Motor neuron (in vitro differentiated cells): ENCODE measurements at places on chromosomes 5 and 9.

DNA sequence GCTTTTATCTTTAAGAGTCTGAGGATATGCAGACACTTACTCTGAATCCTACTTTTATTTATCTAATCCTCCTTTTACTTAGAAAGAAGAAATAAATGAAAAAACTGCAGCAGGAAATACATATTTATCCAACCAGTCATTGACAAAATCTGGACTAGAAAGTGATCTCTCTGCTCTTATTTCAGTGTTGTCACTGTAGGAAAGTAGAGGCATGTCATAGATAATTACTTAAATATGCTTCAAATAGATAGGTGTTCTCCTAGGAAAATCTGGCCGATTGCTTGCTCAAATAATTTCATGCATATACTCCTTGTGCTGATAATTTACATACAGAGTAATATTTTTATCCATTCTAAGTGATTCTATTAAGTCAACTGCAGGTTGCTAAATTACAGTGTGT lies 2001.9 kb upstream of the C9orf72 start:
- no peak for ATAC-seq

DNA sequence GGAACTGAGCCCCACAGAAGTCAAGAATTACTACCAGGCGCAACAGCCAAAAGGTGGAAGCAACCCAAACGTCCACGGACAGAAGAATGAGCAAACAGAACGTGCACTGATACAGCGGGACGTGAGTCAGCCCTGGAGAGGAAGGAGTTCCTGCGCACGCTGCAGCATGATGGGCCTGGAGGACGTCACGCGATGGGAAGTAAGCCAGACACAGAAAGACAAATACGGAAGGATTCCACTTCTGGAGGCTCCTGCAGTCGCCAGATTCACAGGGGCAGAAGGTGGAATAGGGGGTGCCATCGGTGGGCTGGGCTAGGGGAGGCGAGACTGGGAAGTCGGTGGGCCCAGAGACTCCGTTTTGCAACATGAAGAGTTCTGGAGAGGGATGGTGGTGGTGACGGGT lies 80.3 kb upstream of the PHYKPL start:
- ATAC-seq, result no peak

- ATAC-seq, result no peak
Observed at GRCh38 chr5:152332716-152333460, 72.2 kb downstream of the NMUR2 start.

GRCh38 chr5:53406630-53407316 lies 73.7 kb upstream of the FST start:
- ATAC-seq, result peak; percentile 73

DNA sequence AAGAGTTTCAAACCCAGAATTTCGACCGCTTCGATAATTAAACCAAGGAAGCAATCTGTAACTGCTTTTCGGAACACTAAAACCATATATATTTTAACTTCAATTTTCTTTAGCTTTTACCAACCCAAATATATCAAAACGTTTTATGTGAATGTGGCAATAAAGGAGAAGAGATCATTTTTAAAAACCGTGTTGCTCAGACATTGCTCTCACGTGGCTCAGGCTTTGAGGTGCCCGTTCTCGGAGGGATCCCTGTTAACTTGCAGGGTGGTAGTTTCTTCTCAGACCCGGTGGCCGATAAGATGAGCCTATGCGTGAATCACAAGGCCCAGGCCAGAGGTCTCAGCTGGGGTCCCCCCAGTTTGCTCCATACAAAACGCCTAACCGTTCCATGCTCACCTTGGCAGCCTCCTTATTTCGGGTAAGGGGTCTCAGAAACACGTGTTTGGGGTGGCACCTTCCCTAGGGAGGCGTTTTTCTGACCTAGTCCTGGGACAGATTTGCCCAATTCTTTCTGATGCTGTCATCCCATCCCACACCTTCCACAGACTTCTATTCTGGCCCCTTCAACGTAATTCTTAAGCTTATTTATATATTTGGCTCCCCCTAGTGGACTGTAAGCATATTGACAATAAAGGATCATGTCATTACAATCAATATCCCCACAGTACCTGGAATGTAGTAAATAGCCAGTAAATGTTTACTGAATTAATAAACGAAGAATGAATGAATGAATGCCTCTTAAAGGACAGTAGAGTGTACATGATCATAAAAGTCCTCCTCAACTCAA lies 48.1 kb downstream of the THBS4 start:
- ATAC-seq, result peak; percentile 79

GRCh38 chr9:82184524-82184923 lies 196.0 kb downstream of the SPATA31D1 start:
- no peak for ATAC-seq

- ATAC-seq, result peak; percentile 71
Observed at GRCh38 chr9:134626571-134627416, 14.8 kb upstream of the COL5A1 start.

DNA sequence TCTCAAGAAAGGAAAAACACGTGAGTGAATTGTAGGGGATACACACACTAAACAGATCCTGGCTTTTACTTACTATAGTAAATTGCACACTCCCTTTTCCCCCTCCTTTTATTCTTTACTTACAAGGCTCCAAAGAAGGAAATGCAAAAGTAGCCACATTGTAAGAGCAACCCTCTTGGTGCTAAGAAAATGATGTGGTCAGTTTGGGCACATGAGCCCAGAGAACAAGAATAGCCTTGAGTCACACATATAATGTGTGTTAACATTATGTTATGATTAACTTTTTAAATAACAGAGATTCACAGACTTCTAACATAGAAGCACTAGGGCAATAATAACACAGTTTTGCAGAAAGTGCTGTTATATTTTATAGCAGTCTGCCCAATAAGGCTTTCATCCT lies 48.5 kb downstream of the PCSK5 start:
- ATAC-seq, result no peak

DNA sequence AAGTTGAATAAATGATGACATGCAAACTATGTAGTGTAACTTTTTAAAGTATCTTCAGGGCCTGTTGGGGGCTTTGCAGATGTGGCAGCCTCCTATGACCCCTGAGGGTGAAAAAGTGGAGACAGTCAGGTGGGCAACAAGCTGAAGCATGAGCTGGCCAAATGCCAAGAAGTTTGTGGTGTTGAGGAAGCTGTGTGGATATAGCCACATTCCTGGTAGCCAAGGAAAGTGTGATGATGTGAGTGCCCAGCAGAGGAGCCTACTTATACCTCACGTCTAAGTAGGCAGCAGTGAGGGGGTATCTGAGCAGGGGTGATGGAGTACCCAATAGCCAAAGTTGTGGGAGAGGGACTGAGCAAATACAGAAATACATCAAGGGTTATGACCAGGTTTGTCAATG lies 621.2 kb upstream of the CDH6 start:
- ATAC-seq, result no peak

DNA sequence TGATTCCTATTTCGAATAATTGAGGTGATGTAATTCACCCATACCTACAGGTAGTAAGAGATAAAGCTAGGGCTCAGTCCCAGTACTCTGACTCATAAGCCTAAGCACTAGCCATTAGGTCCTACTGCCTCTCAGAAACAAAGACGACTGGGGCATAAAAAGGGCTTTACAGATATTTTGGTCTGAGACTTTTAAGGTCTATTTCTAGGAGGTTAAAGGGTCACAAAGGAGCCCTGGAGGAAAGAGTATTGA lies 69.8 kb downstream of the SGCD start:
- ATAC-seq, result no peak

DNA sequence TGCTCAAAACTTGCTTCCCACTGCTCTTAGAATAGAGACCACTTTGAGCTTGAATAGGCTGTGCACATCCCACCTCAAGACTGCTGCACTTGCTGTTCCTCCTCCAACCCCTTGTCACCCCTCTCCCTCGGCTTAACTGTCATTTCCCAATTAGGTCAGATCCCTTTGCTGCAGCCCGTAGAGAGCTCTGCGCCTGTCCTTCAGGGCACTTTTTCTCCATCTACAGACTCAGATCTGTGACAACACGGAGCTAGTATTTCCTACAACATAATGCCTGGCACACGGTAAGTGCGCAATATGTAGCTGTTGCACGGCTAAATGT lies 485 bp upstream of the HABP4 start:
- ATAC-seq, result peak; percentile 16

DNA sequence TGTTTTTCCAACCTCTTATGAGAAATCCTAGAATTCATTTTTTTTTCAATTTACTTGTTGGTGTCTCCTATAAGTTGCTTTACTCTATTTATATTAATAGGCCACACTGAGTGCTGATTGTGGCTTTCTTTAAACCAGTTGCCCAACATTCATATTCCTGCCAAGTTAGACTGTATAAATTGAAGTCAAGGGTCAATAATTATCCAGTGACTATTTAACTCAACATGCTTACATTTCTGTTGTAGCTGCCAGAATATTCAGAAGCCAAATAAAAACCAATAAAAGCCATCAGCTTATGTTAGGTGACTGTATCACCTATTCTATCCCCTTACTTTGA lies 169.0 kb downstream of the PTPRD start:
- no peak for ATAC-seq

DNA sequence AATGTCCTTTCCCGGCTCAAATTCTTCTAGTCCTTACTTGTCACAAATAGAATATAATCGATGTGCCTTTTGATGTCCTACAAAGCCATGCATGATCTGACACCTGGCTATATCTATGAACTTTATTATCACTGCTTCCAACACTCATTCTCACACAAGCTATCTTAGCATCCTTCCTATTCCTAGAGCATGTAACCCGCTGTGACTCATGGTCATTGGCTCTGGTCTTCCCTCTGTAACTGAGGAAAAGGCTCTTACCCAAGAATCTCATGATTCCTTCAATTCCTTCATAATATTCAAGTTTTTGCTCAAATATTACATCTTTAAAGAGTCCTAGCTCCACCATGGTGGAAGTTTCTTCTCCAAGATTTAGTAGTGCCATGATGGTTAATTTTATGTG lies 480.0 kb upstream of the PAPPA start:
- no peak for ATAC-seq

GRCh38 chr5:107310181-107310580 lies 360.6 kb downstream of the EFNA5 start:
- no peak for ATAC-seq

DNA sequence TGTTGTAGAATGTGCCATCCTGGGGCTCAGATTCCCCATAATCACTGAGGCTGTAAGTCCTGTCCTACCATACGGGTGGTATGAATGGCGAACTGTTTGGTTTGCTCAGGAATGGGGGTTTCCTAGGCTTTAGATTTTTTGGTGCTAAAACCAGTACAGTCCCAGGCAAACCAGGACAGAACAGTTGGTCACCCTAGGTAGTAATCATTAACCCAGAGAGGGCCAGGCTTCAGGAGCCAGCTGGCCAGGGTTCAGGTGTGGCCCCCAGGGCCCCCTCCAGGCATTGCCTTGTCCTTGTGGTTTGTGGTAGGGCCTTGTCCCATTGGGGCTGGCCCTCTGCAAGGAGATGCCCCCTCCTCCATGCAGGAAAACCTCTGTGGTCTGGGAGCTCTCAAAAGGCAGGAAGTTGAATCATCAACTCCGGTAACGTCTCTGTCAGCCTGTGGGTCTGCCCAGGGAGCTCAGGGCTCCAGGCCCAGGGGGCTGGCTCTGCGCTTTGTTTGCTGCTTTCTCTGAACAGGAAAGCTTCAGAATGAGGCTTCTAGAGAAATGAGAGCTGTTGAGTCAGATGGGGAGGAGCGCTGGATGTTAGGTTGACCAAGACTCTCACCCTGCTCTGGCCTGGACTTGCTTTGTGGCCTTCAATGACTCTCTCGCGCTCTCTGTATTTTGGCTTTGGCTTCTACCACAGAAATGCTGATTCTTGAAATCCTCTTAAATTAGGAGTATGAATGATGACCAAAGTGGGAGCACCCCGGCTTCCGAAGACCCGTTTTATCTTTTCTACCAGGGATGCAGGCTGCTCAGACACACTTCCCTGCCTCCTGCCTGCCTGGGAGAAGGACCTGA lies 22.2 kb upstream of the JADE2 start:
- peak; percentile 74 for ATAC-seq

DNA sequence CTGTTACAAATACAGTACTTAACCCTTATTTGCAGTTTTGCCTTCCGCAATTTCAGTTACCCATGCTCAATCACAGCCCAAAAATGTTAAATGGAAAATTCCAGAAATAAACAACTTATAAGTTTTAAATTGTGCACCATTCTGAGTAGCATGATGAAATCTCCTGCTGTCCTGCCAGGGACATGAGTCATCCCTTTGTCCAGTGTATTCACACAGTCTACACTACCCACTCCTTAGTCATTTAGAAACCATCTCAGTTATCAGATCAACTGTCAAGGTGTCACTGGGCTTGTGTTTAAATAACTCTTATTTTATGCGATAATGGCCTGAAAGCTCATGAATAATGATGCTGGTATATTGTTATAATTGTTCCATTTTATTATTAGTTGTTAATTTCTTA lies 95.8 kb downstream of the PLCXD3 start:
- peak; percentile 81 for ATAC-seq

GRCh38 chr5:44862808-44863207 lies 54.1 kb downstream of the MRPS30 start:
- ATAC-seq, result no peak

- no peak for ATAC-seq
Observed at GRCh38 chr5:66312266-66312665, 168.2 kb downstream of the SREK1 start.

- no peak for ATAC-seq
Observed at GRCh38 chr5:130316971-130317680, 412.9 kb downstream of the CHSY3 start.

DNA sequence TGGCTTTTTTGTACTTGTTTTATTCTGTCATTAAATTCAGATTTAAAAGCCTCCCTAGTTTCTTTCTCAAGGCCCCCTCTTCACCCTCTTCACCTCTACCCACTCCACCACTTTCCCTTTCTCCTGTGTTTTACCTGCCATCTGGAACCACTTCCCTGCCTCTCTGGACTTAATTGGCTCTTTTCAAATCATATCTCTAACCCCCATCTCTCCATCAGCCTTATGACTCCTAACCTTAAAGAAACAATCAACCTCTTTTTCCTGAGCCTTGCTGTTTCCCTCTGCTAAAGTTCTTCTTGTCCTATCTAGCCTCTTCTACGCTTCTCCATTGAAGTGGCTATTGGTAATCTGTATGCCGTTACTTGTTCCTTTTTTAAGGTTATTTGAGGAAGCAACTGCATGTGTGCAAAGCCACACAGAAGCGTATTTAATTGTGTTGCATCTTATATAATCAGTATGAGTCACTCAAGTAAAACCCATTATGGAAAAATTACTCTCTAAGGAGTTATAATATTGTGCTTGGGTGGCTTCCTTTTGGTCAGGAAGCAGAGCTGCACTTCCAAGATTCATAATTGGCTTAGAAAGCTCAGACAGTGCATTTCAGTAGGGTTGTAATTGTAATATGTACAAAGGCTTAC lies 653.6 kb upstream of the ITGA1 start:
- ATAC-seq, result no peak

DNA sequence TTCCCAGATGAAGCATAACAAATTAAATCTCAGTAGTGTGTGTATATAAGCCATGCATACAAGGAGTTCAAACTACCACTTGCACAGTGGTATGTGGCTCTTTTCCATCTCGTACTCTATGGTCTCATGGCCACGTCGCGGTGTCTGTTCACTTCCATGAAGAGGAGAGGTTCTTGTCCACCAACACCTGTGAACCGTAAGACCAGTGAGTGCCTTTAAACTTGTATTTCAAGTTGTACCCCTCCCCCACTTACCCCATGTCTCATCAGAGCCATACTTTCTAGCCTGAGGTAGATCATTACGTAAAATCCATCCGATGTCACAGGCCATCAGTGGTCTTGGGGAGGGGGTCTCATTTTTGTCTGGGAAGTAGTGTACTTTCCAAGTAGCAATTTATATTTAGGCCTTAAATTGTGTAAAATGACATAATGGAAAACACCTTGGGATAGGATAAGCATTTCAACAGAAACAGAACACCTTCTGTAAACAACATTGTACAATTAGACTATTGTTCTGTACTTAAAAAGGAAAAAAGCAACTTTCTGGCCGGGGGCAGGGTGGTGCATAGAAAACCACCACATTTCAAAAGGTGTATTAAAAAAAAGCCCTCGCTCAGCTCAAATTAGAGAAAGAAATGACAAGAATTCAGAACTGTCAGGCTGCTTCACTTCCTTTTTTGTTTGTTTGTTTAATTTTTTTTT lies 163.0 kb downstream of the SMARCA2 start:
- no peak for ATAC-seq
